NCI-H1048 (cell line): ENCODE measurements at places on chromosomes 2 and 18.
A peak's percentile ranks its signal among the peaks of the same experiment; 100 is the strongest.

- DNase-seq, result no peak
These were observed 329.3 kb downstream of the C1D start for GRCh38 chr2:67733517-67733916.

- no peak for DNase-seq
These were observed 40.5 kb downstream of the CAVIN2 start for GRCh38 chr2:191806396-191806795.

GRCh38 chr2:73716543-73717250, 20.4 kb downstream of the TPRKB start:
- DNase-seq, result no peak

- DNase-seq, result no peak
These were observed 5.3 kb downstream of the SAG start for GRCh38 chr2:233312874-233313273.

DNA sequence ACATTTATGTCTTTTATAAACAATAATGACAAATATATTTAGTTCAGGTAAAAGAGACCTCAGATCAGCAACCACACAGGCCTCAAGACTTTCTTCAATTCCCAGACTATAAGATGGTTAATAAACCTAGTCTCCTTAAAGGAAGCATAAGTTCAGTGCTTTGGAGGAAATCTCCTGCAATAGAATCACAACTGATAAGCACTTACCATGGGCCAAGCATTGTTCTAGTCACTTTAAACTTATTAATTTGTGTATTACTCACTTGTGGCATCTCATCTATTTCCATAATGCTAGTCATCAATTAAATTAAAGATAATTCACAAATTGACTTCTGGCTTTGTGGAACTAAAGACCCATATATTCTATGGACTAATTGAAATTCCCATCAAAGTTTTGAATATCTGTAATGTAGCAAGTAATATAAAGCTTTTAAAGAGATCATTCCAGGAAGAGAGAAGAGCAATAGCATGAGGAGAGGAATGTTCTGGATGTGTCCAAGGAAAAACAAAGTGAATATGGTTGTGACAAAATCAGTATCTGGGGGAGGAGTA, 42.2 kb downstream of the COL3A1 start:
- no peak for DNase-seq

DNA sequence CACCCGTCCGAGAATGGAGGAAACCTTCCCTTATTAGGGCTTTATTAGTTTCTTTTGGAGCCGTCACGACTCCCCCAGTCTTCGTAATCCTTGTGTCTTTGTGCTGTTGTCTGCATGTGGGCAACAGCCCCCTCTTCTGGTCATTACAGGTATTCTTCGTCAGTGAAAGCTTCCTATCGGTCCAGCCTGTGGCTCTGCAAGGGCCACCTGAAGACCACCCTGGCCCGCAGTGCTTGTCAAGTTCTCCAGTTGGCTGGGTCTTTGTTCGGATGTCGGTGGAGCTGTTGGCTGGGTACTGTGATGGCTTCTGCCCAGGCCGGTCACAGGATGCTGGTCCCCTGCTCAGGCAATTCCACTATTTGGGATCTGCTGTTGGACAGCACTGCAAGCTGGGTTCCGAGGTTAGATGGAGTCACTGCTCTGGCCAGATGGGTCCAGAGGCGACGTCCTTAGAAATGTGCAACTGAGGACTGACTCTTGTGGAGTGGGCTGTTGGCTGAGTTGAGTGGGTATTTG, 19.2 kb downstream of the E2F6 start:
- DNase-seq, result no peak

DNA sequence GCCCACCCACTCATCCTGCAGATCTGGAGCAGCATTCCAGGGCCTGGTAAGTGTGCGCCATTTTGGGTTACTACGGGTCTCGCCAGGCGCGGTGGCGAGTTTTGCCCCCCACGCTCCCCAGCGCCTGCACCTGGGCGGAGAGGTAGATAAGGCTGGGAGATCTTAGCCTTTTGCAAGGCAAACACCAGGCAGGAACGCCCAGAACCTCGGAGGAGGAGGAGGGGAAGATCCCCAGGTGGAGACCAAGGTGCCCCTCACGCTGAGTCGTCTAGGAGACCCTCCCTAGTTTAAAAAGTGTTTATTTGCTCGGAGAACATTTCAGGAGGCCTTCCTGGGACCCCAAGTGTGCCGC, 365 bp upstream of the RAMP1 start:
- no peak for DNase-seq

DNA sequence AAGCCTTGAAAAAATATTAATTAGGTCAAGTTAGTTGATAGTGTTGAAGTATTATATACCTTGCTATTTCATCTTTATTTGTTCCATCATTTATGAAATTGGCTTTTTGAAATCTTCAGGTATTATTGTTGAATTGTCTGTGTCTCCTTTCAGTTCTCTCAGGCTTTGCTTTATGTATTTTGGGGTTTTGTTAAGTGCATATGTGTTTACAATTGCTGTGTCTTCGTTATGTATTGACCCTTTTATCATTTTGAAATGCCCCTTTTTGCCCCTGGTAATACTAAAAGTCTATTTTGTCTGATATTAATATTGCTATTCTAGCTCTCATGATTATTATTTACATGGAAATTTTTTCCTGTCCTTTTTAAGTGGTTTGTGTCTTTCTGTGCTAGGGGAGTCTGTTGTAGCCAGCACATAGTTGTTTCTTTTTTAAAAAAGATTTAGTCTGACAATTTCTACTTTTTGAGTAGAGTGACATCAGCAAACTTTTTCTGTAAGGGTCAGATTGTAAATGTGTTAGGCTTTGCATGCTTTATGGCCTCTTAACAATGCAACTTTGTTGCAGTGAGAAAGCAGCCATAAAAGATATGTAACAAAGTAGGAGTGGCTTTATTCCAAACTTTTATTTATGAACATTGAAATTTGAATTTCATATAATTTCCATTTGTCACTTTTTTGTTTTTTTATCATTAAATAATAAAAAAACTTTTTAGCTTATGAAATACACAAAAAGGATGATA, 19.9 kb downstream of the SOCS6 start:
- DNase-seq, result no peak

GRCh38 chr2:156437272-156437930, 1.2 kb downstream of the GPD2 start:
- DNase-seq, result no peak

GRCh38 chr2:237636578-237636977, 9.2 kb downstream of the LRRFIP1 start:
- no peak for DNase-seq

DNA sequence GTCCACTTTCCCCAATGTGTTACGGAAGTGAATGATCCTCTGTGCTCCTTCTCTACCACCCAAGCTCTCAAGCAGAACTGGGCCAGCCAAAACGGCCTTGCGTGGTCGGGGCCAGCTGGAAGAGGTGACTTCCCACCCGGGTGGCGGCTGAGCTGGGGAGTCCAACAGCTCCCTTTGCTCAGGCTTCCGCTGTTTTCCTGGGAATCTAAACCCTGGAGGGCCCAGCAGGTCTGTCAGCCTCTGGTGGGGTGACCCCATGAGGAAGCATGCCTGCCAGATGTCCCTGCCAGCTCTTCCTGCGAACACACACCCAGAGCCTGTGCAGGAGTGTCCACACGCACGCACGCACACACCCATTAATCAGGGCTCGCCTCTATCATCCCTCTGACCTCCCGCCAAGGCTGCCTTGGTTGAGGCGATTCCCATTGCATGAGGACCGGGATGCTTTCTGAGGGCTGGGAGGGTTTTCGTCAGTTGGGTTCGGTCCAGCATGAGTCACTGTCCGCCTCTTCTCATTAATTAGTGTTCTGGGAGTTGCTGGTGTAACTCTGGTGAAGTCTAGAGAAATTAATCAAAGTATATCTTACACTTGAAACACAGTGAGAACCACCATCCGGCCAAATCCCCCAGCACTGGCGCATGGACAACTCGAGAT, 90.6 kb downstream of the TWIST2 start:
- no peak for DNase-seq

DNA sequence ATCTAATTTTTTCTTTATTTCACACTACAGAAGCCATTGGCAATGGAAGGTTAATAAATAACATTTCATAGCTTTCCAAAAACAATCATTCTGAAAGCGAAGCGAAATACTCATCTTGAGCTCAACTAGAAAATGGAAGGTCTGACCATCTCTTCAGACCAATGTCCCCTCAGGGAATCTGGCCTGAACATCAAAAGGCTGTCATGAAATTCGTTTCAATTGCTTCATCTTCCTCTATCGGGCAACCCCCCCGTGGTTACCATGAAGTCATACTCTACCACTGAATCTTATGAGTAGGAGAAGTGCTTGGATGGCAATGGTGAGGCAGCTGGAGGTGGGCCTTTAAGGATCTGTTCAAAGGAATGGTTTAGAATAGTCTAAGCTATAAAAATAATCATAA, 22.9 kb upstream of the CYTIP start:
- DNase-seq, result no peak

DNA sequence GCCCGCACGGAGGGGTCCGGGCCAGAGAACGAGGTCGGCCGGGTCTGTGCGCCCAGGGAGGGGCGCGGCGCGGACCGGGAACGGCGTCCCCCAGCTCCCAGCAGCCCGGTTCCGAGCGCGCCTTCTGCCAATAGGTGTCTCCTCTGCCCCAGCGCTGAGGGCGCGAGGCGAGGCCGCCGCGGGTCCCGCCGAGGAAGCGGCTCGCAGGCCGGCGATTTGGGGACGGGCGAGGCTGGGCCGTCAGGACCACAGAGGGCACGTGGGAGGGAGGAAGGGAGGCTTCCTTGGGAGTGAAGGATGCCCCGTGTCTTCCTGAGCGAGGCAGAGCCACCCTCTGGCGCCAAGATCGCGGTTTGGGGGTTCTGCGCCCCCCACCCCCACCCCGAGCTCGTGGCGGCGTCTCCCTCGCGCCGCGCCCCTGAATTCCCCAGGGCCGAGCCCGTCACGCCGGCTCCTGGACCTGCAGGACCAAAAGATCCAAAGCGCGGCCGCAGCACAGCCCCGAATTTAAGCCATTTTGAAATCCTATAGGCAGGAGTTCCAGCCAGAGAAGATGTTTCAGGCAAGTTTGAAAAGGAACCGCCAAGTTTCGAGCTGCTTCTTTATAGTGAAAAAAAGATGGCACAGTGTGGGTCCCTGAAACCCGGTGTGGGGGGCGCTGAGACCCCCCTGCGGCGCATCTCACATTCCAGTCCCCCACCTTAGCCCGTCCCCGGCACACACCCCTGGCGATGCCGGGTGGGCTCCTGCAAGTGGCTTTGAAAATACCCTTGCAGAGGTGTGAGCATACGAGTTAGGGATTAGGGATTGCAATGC, 909 bp downstream of the NFATC1 start:
- DNase-seq, result no peak

GRCh38 chr2:217330647-217331046, 470.8 kb upstream of the TNP1 start:
- DNase-seq, result no peak

DNA sequence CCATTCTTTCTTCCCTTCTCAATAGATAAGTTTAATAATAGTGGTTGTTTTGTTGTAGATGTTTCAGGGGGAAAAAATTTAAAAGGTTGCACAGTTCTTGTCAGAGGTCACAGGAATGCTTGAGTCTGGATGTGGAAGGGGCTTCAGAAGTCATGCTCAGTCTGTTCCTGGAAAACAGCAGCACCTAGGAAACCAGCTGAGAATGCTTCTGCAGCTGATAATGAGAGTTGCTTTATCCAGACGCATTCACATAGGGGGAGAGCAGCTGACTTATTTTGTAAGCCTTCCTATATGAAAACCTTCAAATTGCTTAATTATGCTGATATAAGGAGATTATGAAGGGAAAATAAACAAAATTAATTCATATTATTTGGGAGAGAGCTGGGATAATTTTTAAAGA, 235.5 kb downstream of the GULP1 start:
- DNase-seq, result no peak

GRCh38 chr2:96954011-96954846, 32.2 kb downstream of the FAM178B start:
- DNase-seq, result no peak

GRCh38 chr2:172427256-172427989, at the start of gene ITGA6:
TSS of gene ITGA6 (plus strand) at chr2:172427586.
- DNase-seq, result peak; percentile 63

- no peak for DNase-seq
These were observed 31.9 kb upstream of the EML6 start for GRCh38 chr2:54691445-54692135.

DNA sequence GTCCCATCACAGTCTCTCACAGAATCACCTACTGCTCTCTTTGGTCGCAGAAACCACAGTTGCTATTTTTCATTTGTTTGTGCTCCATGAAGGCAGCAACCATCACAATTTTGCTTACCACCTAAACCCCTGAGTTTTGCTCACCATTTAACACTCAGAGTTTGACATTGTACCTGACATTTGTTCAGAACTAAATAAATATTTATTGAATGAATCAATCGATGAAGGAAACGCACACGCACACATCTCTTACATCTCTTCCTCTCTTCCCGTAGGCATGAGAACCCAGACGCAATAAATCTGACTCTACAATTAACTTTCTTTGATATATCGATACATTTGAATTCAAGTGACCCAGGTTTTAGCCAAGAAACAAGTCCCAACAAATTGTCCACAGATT, 105.5 kb upstream of the RNF152 start:
- no peak for DNase-seq

DNA sequence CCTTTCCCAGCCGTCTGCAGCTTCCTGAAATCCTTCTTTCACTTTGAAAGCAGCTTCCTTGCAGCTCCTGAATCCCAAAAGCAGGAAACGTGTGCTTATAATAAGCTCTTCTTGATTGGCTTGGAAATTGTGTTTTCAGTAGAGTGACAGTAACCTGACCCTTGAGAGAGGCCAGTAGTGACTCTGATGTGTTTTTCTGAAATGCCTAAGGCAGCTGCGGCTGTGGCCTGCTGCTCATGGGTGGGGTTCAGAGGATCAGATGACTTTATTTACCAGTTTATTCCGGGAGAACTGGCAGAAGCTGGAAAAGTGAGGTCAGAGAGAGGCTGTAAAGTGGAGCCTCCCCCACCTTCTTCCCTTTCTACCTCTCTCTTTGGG, 31.9 kb upstream of the RPIA start:
- no peak for DNase-seq

DNA sequence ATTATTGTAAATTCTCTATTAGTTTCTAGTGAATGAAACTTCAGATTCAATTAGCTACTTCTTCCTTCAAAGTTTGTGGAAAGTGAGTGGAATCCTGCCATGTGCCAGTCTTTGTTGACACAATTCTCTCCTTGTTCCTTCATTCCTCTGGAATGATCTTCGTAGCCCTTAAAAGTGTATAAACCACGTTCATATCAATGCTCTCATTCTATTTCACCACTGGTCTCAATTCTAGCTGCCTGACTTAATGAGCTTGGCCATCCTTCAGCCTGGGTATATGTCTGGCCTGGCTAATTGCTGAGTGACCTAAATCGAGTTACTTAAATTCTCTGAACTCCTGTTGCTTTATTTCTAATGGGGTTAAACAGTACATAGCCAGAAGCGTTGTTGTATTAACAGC, 43.5 kb downstream of the INSIG2 start:
- no peak for DNase-seq
